ENCODE measurements at places on chromosomes 5 and 9.

- no peak for DNase-seq
Measured at GRCh38 chr5:58317808-58318207, 142.1 kb downstream of the PLK2 start.

DNA sequence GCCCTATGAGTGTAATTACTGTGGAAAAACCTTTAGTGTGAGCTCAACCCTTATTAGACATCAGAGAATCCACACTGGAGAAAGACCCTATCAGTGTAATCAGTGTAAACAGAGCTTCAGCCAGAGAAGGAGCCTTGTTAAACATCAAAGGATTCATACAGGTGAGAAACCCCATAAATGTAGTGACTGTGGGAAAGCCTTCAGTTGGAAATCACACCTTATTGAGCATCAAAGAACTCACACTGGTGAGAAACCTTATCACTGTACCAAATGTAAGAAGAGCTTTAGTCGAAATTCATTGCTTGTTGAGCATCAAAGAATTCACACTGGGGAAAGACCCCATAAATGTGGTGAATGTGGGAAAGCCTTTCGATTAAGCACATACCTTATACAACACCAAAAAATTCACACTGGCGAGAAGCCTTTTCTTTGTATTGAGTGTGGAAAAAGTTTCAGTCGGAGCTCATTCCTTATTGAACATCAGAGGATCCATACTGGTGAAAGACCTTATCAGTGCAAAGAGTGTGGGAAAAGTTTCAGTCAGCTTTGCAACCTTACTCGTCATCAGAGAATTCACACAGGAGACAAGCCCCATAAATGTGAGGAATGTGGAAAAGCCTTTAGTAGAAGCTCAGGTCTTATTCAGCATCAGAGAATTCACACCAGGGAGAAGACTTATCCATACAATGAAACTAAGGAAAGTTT, 9.9 kb downstream of the ZNF189 start:
- DNase-seq: no peak

GRCh38 chr9:136747161-136748060, 914 bp downstream of the LCN6 start:
- no peak for DNase-seq

GRCh38 chr5:74054641-74055421, 428.8 kb downstream of the ARHGEF28 start:
- no peak for DNase-seq

DNA sequence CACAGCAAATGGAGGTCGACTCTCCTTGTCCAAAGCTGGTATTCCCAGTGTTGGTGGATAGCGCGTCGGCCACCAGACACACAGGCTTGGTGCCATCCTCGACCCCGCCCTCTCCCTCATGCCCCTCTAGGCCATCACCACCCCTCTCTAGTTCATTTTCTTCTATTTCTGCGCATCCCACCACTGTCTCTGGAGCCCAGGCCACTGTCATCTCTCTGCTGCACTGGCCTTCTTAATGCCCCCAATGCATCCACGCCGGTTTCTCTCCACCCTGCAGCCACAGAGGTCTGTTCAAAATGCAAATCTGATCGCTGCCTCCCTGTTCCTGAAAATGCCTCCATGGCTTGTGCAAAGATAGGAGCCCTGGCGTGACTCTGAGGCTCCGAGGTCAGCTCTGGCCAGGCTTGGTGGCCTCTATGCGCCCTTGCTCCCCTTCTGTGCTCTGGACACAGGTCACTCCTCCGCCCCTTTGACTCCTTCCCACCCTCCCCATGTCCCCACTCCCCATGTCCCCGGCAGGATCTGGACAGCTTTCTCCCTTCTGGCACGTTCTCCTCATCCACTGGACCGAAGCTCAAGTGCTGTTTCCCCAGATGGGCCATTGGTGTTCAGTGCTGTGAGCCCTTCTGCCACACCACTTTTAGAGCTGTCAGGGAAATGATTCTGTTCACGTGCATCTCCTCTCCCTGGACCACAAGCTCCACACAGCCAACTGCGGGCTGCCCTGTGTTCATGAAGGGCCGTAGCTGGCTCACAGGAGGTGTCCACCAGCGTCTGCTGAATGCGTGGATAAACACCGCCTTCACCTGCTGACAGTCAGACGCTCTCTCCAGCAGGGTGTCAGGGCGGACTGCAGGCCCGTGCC, 59.5 kb upstream of the RNF130 start:
- no peak for DNase-seq

GRCh38 chr9:11039006-11039405, 426.2 kb upstream of the PTPRD start:
- DNase-seq: no peak

GRCh38 chr9:125479846-125480615, 218.4 kb downstream of the GAPVD1 start:
- no peak for DNase-seq

DNA sequence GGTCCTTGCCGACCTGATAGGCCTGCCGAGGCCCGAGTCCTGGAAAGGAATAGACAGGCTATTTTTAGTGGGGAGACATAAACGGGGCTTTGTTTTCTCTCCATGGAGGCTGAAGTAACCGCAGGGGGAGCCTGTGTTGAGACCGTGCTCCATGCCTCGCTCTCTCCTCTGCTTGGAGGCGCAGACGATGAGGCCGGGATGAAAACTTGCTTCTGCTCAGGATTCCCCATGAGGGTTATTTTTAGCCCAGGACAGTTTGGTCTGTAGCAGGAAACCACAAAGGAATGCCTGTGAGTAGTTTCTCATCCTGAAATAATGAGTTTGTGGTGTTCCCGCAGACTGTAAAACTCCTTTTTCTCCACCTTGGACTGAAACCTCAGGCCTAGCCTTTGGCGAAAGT, 81.9 kb upstream of the RARS1 start:
- DNase-seq: peak; percentile 84

DNA sequence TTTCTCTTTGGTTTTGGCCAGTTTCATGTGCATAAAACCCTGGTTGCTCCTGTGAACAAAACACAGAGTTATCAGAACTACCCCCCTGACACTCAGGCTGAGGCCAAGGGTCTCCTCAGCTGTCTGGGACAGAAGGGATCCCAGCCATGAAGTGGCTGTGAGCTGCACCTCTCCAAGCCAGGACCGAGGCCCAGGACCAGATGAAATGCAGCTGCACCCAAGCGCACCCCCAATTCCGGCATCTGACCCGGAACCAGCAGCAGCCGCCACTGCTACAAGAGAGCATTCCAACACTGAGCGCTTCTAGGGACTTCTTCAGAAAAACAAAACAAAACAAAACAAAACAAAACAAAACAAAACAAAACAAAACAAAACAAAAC, 16.0 kb upstream of the SLC25A51 start:
- no peak for DNase-seq

DNA sequence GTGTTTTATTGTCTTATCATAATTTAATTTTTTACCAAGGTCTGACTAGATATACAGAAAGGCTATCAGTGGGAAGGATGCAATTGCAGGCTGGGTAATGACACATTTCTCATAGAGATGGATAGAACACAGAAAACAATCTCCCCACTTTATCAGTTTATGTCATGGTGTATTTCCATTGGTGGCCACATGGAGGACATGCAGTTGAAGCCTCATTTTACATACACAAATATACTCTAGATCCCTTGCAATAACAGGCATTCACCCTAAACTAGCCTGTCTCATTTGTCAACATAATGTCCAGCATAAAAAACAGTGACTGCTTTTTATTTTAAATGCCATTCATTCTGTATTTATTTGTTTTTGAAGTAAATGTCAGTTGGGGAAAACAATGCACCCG, 526.3 kb downstream of the GABRG2 start:
- DNase-seq: no peak

GRCh38 chr5:61256474-61256873, 75.6 kb upstream of the ZSWIM6 start:
- no peak for DNase-seq

DNA sequence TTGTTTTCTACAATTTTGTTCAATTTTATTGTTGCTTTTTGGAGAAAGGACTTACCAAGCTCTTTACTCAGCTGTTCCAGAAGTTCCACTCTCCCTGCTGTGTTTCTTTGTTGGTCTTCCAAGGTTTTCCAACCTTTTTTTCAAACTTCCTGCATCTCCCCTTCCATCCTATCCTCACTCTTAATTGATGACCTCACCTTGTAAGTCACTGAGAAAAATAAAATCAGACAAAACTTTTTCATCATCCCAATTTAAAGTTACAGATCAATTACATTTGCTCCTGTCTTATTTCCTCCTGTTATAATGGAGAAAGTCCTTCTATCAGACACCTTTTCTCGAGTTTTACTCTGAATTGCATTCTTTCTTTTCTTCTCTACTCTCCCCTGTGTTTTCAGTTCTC, 121.1 kb downstream of the DMXL1 start:
- no peak for DNase-seq

GRCh38 chr5:54457094-54457862, 1.8 kb downstream of the HSPB3 start:
- no peak for DNase-seq

GRCh38 chr9:113887436-113887835, 11.3 kb downstream of the ZNF618 start:
- DNase-seq: no peak

DNA sequence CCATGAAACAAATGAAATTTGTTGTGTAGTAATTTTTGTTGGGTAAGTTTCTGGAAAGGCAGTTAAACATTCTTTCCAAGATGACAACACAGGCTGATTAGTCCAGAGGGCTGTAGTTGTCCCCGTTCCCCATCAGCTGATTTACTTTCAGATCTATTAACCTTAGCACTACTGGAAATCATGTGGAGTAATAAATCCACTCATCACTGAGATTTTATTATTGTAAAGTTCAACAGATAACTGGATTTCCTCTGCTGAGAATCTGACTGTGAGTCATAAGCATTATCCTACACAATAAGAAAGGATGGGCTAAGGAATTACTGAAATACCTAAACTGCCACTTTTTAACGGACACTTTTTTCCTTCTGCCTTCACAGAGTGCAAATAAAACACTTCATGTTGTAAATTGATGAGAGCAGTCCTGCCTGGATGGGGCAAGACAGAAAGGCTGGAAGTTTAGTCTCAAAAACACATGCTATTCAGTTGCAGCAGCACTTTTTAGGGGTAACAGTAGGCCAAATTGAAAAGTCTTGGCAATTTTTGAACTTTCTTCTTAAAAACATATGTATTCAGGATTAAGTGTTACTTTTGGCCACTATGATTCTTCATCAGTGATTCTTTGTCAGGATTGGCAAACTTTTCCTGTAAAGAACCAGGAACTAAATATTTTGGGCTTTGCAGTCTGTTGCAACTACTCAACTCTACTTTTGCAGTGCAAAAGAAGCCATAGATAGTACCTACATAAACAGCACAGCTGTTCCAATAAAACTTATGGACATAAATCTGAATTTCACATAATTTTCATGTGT, 7.0 kb downstream of the STOM start:
- no peak for DNase-seq

- DNase-seq: no peak
Measured at GRCh38 chr9:117825609-117826347, 121.6 kb downstream of the TLR4 start.

GRCh38 chr5:125823572-125823971, 599.6 kb upstream of the GRAMD2B start:
- no peak for DNase-seq

GRCh38 chr9:26520141-26520540, 372.5 kb downstream of the CAAP1 start:
- no peak for DNase-seq

GRCh38 chr9:5892456-5893133, 1.9 kb downstream of the MLANA start:
- DNase-seq: no peak

- no peak for DNase-seq
Measured at GRCh38 chr5:41891066-41891707, 13.0 kb upstream of the RIMOC1 start.

DNA sequence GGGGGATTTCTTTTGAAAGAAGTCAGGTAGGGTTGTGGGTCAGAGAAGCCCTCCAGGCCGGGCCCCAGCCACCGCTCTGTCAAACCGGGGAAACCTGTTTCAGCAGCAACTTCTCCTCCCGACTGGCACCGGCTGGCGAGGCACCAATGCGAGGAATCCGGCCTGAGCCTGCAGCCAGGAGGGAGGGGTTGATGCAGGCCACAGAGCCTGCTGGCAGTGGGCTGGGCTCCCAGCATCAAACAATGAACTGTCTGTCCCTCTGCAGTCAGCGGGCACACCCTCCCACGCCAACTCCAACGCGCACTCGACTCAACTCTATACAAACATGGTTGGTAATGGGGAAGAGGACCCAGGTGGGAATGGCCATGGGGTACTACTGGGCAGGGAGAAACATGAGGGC, 12.1 kb downstream of the PCDH1 start:
- no peak for DNase-seq

DNA sequence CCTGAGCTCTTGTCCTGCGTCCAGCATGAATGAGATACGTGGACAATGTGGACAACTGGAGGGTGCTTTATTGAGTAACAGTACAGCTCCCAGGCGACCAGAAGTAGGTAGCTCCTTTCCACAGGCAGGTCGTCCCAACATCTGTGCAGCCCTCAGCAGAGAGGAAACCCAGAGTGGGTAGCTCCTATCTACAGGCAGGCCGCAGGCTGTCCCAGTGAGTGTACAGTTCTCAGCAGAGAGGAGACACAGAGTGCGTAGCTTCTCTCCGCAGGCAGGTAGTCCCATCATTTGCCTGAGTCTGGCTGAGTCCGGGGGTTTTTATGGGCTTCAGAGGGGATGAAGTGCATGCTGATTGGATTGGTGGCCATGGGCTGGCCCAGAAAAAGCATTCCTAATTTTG, 373.3 kb downstream of the CHSY3 start:
- DNase-seq: no peak

GRCh38 chr5:113719549-113719948, 206.1 kb downstream of the YTHDC2 start:
- DNase-seq: no peak

- no peak for DNase-seq
Measured at GRCh38 chr9:18658804-18659705, 185.1 kb downstream of the ADAMTSL1 start.

Data from H54 (cell line).